Inflammatory macrophage treated with lipopolysaccharide for 4 hours (primary cell): ENCODE measurements at places on chromosomes 13 and 19.

GRCh38 chr13:23956106-23956505 lies 58.8 kb upstream of the C1QTNF9B start:
- DNase-seq = no peak

GRCh38 chr19:3725640-3726310 lies 17.6 kb downstream of the TJP3 start:
- no peak for DNase-seq

GRCh38 chr19:29525901-29526729 lies at the start of gene VSTM2B:
Gene VSTM2B (plus strand): TSS chr19:29525994. CDS start chr19:29526584, 590 bp downstream.
- no peak for DNase-seq

DNA sequence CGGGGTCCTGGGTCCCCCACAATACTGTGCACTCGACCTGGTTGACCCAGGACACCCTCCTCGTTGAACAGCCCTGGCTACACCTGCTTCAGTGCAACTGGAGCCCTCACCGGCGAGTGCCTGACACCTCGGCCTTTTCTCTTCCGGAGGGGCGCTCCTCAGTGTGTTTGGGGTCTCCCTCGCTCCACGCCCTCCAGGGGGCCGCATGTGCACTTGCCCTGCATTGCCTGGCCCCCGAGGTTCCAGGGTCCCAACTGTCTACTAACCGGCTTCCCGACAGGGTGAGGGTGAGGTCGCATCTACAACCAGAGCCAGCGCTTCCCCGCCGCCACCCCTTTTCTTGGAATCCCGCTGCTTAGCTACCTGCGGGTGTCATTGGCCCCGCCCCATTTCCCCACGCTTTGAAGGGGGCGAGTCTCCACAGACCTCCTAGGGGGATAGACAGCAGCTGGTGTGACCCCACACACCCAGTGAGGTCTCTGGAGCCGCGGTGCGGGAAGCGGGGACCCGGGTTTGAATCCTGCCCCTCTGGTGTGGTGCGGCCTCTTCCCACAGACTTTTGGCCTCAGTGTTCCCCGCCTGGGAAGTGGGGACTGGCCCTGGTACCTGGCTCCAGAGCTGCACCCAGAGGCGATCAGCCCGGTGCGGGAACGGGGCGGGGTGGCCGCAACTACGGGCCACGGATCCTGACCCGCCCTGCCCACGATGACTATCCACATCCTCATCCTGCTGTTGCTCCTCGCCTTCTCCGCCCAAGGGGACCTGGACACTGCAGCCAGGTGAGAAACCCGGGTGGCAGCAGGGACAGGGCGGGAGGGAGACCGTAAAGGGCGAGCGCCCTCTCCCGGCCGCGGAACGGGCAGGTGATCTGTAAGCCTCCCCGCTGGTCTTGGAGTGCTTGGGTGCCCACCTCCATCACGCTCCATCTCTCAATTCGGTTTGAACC lies at the start of gene ADM5:
ADM5 (plus strand) TSS at position 462 of the 946 bp plus-strand sequence; CDS start at position 706, 244 bp downstream.
- DNase-seq = no peak
